HFF-Myc (cell line): ENCODE measurements at places on chromosomes 12 and 14.

GRCh38 chr12:12810553-12811021 lies 2.6 kb upstream of the DDX47 start:
- DNase-seq = no peak

- no peak for DNase-seq
Measured at GRCh38 chr14:79415726-79416125, 795.6 kb downstream of the DIO2 start.

DNA sequence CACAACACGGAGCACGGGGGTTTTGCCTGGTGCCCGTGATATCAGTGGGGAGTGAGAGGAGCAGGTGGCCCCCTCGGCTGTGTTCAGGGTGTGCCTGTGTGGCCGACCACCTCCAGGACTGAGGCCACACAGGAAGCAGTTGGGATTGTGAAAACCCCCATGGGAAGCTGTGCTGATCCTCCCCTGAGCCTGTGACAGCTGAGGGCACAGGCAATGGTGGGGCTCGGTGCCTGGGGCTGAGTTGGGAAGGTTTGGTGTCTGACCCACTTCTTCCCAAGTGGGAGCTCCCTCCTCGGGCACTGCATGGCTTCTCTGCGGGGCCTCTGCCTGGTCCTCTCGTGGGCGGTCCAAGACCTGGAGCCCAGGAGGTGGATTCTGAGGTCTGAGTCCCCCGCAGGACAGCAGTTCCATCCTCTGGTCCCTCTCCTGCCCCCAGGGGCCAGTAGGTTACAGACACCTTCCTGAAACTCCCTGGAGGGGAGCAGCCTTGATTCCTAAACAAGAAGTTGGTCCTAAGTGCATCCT lies 17.9 kb downstream of the PACS2 start:
- no peak for DNase-seq

DNA sequence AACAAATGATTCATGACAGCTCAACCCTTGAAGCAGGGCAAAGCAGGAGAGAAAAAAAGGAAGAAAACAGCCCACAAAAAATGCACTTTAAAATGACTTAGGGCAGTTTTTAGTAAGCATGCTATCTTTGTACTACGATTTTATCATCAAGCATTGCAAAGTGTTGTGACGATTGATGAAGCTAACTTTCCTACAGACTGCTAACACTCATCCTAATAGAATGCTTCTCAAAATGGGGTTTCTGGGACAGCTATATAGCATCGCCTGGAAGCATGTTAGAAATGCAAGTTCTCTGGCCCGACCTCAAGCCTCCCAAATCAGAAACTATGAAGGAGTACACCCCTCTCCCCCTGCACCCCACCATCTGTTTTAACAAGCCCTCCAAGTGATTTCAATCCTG lies 256.4 kb downstream of the SSPN start:
- no peak for DNase-seq

- DNase-seq = no peak
Measured at GRCh38 chr12:122205053-122205925, 1.8 kb downstream of the B3GNT4 start.

GRCh38 chr14:100484531-100485267 lies 102.5 kb downstream of the BEGAIN start:
- no peak for DNase-seq

GRCh38 chr12:118840399-118840798 lies 140.9 kb upstream of the SRRM4 start:
- no peak for DNase-seq

- DNase-seq = peak; percentile 43
Measured at GRCh38 chr12:106090591-106091445, 47.9 kb downstream of the NUAK1 start.

GRCh38 chr14:58027904-58028303 lies 124.1 kb downstream of the ARMH4 start:
- no peak for DNase-seq

GRCh38 chr14:45095143-45095542 lies 11.2 kb downstream of the PRPF39 start:
- no peak for DNase-seq

GRCh38 chr12:108449478-108449877 lies 65.6 kb upstream of the FICD start:
- DNase-seq = no peak

GRCh38 chr14:96084796-96085195 lies 45.6 kb downstream of the C14orf132 start:
- no peak for DNase-seq

- peak; percentile 12 for DNase-seq
Measured at GRCh38 chr14:66009089-66009488, 477.1 kb upstream of the CCDC196 start.

DNA sequence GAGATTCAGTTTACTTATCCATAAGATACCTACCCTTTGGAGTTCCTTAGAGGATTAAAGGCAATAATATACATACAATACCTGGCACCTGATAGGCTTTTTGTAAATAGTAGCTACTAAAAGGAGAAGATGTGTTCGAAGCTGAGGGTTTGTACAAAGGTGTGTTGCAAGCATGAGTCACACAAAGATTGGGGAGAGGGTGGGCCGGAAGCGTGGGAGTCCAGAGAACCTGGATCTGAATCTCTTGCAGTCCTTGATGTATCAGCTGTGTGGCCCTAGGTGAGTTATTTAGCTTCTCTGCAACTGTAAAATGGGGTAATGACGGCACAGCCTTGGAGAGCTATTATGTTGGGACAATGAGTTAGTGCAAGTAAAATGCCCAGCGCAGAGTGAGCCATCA lies 61.6 kb upstream of the PSMC1 start:
- no peak for DNase-seq

- no peak for DNase-seq
Measured at GRCh38 chr12:85147331-85147730, 111.2 kb downstream of the LRRIQ1 start.

GRCh38 chr12:100520048-100520769 lies 46.5 kb downstream of the NR1H4 start:
- DNase-seq = no peak

- DNase-seq = no peak
Measured at GRCh38 chr12:68842784-68843567, 35.0 kb downstream of the MDM2 start.

DNA sequence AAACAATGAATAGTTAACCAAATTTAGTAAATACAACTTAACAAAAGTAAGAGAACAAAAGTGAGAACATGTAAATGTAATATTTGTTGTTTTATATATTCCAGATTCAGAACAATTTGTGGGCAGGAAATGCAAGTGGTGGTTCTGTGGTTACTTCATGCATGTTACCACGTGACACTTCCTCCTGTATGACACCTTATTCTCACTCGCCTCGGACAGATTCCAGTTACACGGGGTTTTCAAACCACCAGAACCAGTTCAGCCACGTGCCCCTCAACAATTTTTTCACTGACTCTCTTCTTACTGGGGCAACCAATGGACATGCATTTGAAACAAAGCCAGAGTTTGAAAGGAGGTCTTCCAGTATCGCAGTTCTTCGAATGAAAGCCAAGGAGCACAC lies 21.0 kb downstream of the ALX1 start:
- no peak for DNase-seq

GRCh38 chr14:77375973-77376770 lies 722 bp downstream of the TMED8 start:
- no peak for DNase-seq

DNA sequence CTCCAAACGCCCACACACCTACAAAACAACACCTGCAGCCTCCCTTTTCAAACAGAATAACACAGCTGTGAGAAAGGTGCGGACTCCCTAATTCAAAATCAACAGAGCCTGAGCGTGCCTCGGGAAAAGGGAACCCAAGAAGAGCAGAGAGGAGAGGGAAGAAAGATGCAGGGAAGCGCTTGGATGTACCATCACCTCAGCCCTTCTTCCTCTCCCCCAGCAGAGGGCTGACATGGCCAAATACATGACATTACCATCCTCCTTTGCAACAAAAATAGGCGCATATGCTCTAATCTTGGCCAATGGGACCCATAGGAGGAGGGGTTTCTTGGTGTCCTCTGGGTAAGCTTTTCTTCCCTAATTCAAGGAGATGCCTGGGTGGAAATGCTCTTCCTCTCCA lies 78.0 kb downstream of the CPSF2 start:
- no peak for DNase-seq

DNA sequence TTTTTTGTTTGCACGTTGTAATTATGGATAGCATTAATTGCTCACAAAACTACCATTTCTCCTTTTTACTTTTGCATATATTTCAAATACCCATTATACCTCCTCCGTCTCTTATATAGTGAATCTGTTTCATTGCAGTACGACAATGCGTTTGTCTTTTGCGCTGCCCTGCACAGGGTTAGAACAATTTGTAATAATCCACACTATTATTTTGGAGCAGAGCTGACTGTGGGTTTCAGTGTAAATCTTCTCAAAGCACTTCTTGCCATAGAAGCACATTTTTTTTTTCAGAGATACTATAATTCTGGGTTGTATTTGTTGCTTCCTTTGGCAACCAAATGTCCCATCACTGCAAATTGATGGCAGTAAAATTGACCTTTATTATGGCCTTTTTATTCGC lies 451.8 kb upstream of the STXBP6 start:
- no peak for DNase-seq
